ENCODE measurements at places on chromosomes 13 and 19.

- DNase-seq = peak; percentile 37
Measured at GRCh38 chr13:113991191-113991669, 17.4 kb upstream of the C13orf46 start.

DNA sequence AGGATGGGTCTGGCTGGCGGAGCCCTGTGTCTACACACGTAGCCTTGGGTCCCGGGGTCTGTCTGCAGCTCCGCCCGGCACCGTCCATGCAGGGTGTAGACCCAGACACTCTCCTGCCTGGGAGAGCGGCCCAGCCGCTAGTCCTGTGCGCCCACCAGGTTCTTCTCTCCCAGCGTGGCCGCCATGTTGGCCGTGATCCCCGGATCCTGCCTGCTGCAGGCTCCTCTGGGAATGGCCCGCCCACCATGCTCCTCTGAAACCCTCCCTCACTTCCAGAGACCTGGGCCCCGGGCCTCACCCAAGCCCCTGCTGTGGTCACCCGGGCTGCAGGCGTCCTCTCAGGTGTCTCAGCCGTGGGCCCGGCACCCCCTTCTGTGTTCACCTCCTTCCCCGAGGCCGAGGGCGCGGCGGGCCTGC, 57.7 kb upstream of the MCF2L start:
- DNase-seq = no peak

- no peak for DNase-seq
Measured at GRCh38 chr19:31947436-31948115, 397.8 kb upstream of the ZNF507 start.

GRCh38 chr13:32001769-32002168, 29.8 kb upstream of the FRY start:
- no peak for DNase-seq

GRCh38 chr19:52778811-52779210, 7.8 kb downstream of the ZNF600 start:
- DNase-seq = no peak

GRCh38 chr13:31431722-31432137, 232.0 kb downstream of the B3GLCT start:
- peak; percentile 38 for DNase-seq
